Keratinocyte (primary cell): ENCODE measurements at places on chromosomes 5 and 9.

DNA sequence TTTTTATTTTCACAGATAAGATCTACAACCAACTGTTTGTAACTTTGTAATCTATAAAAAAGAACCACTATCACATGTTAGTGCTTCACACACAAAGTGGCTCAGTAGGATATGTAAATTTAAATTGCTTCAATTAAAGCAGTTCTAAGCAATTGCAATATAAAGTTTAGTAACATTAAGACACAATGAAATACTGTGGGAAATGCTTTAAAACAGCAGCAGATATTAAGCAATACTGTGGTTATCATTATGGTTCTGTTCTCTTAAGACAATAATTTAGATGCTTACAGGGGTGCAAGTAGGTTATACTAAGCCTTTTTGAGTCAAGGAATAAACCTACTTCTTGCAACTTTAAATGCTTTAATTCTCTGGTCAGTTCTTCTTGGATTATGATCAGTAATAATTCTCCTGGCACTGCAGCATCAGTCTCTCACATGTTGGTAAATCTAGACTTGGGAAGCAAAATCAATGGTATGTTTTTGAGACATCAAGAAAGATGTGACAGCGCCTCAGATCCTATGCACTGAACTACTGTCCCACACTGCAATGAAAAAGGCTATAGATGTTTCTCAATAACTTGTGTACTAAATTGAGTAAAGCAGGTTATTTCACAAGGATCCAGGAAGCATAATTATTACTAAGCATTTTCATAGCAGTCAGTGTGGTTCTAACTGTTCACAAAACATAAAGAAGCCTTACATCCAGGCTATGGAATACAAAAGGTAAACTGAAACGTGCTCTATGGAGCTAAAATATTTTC is 338.7 kb upstream of the PDE4D start:
- no peak for DNase-seq

- no peak for DNase-seq
These were observed 178.5 kb upstream of the PITX1 start for GRCh38 chr5:135212361-135213026.

DNA sequence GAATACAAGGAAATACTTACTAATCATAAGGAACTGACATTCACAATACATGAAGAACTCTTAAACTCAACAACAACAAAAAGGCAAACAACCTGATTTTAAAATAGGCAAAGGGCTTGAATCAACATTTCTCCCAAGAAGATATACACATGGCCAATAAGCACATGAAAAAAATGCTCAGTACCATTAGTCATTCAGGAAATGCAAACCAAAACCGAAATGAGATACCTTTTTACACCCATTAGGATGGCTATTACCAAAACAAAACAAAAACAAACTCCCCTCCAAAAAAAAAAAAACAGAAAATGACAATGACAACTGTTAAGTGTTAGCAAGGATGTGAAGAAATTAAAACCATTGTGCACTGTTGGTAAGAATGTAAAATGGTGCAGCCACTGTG is 104.1 kb upstream of the ZNF462 start:
- no peak for DNase-seq

DNA sequence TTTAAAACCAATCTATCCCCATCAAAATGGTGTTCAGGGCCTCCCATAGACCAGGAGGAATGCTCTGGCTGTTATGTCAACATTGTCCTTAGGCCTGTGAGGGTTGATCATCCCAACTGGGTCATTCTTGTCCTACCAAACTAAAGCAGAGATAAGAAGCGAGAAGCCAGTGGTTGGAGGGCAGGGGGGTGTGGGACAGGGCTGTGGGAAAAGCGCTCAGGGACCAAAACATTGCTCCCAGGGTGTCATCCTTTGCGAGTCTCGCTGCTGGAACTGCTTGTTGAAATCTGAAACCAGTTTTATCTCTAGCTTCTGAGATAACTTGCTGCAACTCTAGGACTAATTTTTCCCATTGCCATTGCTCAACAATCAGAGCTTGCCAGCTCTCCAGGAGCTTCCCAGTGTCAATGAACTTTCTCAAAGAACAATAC is 48.1 kb downstream of the SPATA31C2 start:
- DNase-seq, result no peak

GRCh38 chr5:35789732-35790456 is 66.8 kb upstream of the IL7R start:
- no peak for DNase-seq

- no peak for DNase-seq
These were observed 22.5 kb downstream of the DTWD2 start for GRCh38 chr5:118965890-118966289.

- DNase-seq, result no peak
These were observed 172.2 kb upstream of the GRAMD2B start for GRCh38 chr5:126251024-126251423.

DNA sequence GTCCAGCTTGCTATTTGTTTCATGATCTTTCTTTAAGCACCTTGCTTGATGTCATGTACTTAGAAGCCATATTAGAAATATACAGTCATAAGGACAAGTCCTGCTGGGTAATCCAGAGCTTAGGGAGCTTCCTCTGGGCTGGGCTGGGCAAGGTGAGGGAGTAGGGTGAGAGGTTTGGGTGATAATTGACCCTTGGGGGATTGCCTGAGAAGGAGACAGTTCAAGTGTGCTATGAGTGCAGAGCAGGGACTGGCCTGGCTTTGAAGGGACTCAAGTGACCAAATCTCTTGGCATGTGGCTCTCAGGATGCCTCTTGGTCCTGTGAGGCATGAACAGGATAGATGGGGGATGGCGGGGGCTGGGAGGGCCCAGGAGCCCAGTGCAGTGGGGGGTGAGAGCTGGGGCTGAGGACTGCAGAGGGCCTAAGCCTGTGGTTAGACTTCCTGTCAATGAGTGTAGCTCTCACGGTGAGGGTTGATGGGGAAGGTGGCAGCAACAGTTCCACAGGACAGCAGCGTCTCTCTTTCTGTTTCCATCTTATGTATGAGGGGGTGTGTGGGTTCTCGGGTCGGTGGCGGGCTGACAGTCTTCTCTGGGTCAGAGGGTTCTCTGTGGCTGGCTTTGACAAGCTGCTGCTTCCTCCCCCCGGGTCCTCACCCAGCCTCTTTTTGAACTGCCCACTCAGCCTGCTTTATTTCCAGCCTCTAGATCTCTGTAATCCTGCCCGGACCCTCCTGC is 53.5 kb downstream of the RGS3 start:
- no peak for DNase-seq

- DNase-seq, result no peak
These were observed 30.0 kb upstream of the CAMLG start for GRCh38 chr5:134708301-134708700.

GRCh38 chr9:90054810-90055209 is 450.0 kb downstream of the GADD45G start:
- no peak for DNase-seq

- no peak for DNase-seq
These were observed 353 bp upstream of the TMED9 start for GRCh38 chr5:177591690-177592009.

DNA sequence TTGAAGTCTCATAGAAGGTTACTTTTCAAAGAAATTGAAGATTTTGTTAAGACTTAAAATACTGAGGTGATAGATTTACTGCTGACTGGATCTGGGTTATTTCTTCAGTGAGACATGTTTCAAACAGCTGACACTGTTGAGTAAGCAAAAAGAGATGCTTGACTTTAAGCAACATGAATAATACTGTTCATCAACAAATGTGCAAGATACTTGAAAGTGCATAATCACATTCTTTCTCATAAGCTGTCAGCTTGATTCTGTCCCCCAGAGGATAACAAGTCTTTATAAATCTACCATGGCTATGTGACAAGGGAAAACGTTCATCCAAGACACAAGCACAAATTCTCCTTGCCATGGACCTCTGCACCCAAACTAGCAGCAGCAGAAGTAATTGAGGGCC is 260.1 kb upstream of the CDH18 start:
- DNase-seq, result no peak

GRCh38 chr5:173016598-173017046 is 33.1 kb downstream of the ATP6V0E1 start:
- DNase-seq, result no peak

- DNase-seq, result no peak
These were observed 34.8 kb downstream of the TRPC7 start for GRCh38 chr5:136330353-136331038.

- no peak for DNase-seq
These were observed 196.2 kb upstream of the CLINT1 start for GRCh38 chr5:158055111-158055501.

- no peak for DNase-seq
These were observed 16.9 kb upstream of the CPLX2 start for GRCh38 chr5:175854231-175855040.

DNA sequence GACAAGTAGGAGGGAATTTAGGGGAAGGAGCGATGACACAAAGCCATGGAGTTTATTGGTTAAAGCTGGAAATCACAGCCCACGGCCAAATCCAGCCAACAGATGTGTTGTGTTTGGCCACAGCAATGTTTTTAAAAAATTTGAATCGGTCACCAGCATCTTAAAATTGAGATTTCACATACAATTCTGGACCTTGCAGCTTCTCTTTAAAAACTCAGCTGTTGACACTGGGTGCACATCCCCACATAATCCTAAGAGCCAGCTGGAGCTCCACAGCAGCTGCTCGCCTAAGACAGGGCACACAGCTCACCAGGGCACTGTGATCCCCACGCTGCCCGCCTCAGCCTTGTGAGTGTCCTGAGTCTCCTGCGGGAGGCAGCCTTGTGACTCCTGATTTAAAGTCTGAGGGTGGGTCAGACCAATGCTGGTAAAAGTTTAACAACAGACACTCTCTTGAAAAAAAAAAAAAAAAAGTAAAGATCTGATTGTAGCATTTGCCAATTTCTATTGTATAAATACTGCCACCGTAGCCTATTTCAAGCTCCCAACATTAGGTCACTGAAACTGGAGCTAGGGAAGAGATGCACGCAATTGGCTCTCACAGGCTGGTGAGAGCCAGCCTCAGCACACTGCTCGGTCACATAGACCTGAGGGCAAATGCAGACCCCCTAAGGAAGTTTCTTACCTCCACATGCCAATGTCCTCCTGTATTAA is 124.8 kb downstream of the HSD17B3 start:
- DNase-seq, result no peak

GRCh38 chr5:60410427-60410826 is 289.5 kb downstream of the DEPDC1B start:
- DNase-seq, result no peak
